HT-29 (cell line): ENCODE measurements at places on chromosomes 16 and 17.

DNA sequence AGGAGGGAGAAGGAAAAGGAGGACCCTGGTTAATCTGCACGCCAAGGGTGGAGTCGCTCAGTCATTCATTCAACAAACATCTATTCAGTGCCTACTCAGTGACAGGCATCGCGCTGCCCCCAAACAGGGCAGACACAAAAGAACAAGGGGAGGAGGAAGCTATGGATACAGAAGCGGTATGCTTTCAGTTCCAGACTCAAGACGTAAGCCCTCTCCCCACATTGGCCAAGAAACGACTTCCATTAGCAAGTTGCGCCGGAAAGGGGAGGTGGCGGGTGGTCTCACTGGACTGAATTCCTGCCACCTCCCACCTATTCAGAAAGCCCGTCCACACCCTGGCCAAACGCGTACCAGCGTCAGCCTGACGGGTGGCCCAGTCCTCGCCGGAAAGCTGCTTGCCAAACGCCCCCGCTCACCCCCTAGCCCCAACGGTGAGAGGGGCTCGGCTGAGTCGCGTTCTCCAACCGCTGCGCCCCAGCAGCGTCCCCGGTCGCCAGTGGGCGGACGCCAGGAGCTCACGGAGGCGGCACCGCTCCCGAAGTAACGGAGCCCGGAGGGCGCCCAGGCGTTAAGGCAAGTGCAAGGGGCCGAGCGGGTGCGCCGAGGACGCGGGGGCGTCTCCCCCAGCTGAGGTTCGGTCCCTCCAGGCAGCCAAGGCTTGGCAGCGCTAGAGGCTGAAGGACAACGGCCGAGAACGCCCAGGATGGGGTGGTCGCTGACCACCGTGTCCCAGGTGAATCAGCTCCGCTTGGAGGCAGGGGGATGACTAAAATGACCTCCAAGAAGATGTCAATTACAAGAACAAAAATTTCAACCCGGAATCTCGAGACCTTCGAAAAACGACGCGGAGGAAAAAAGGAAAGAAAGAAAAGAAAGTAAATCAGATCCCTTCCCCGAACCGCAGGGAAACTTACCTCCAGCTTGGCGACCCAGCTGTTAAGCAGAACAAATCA is 470.7 kb downstream of the SOX9 start:
- DNase-seq = peak; percentile 54

DNA sequence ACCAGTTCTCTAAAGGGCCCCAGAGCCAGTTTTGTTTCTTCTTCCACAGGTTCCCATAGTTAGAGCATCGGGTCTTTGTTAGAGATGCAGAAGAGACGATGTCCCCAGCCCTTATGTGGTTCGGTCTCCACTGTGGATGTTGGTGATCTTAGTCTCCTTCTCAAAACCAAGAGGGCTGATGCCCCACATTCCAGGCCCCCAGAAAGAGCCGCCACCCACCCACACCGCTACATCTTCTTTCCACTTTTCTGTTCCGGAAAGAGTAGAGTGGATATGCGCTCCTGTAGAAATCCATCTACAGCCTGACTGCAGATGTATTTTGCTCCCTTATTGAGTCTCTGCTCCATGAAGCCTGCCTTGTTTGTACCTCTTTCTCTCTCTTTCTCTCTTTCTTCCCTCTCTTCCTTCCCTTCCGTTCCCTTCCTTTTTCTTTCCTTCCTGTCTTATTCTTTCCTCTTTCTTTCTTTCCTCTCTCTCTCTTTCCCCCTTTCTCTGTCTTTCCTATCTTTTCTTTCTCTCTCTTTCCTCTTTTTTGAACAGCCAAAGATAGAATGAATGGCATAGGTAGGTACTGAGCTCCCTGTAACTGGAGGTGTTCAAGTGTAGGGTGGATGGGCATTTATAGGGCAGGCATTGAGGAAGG is 224.3 kb downstream of the SEC14L1 start:
- DNase-seq = no peak

GRCh38 chr17:41315814-41316445 is 420 bp upstream of the KRTAP17-1 start:
- DNase-seq = no peak

GRCh38 chr17:55284944-55285339 is 20.2 kb downstream of the HLF start:
- no peak for DNase-seq

GRCh38 chr16:77599793-77600415 is 122.4 kb upstream of the NUDT7 start:
- DNase-seq = peak; percentile 36

DNA sequence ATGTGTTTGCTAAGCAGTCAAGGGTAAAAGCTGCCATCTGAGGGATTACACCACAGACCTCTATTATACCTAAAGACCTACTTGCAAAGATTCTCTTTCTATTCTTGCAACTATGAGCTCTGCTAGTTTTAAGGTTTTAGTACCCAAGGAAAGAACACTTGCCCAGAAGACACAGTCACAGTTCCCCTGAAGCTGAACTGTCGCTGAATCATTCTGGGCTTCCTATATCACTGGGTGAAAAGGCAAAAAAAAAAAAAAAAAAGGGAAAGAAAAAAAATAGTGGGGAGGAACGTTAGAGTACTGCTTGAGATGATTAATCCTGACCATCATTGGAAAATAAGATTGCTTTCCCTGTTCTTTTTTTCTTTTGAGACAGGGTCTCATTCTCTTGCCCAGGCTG is 37.9 kb downstream of the LYRM1 start:
- DNase-seq = no peak

- no peak for DNase-seq
Observed at GRCh38 chr16:51542981-51543815, 392.1 kb upstream of the SALL1 start.

DNA sequence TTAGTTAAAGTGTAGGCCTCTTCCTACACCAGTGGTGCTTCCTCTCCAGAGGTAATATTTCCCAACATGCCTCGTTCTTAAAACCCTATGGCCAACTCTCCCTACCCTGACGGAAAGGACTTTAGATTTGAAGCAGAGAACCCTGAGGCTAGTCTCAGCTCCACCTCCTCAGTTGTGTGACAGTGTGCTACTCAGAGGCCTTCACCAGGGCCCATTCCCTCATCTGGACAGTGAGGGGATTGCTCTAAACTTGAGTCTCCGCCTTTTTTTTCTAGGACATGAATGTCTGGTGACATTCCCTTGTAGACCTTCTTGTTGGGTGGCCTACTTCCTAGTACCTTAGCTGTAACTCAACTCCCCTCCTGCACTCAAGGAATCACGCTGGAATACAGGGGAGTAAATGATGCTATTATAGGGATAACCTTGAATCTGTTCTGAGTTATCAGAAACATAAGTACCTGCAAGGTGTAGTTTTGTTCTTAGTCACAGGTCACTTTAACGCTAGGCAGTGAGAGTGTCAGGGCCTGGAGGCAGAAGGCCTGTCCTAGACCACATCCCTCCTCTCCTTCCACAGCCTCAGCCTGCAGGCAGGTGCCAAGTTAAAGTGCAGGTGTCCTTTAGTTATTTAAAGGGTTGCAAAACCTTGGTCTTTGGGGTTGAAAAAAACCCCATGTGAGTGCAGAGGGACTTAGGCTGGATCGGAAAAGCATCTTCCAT is 26.9 kb downstream of the LDHD start:
- no peak for DNase-seq

DNA sequence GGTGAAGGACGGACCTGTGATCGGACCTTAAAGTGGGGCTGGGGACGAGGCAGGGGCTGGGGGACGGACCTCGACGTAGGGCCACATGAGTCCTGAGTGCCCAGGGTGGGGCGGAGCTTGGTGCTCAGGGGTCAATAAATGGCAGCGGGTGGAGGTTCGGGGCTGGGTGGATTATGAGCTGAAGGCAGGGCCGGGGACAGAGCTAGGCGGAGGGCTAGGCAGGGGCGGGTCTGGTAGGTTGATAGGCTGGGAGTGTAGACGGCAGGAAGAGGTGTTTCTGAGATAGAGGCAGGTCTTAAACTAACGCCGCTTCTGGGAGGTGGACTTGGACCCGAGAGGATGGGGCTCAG is 733 bp downstream of the CHRNB1 start:
- peak; percentile 54 for DNase-seq

GRCh38 chr17:57507828-57508227 is 237.3 kb downstream of the CCDC182 start:
- no peak for DNase-seq

DNA sequence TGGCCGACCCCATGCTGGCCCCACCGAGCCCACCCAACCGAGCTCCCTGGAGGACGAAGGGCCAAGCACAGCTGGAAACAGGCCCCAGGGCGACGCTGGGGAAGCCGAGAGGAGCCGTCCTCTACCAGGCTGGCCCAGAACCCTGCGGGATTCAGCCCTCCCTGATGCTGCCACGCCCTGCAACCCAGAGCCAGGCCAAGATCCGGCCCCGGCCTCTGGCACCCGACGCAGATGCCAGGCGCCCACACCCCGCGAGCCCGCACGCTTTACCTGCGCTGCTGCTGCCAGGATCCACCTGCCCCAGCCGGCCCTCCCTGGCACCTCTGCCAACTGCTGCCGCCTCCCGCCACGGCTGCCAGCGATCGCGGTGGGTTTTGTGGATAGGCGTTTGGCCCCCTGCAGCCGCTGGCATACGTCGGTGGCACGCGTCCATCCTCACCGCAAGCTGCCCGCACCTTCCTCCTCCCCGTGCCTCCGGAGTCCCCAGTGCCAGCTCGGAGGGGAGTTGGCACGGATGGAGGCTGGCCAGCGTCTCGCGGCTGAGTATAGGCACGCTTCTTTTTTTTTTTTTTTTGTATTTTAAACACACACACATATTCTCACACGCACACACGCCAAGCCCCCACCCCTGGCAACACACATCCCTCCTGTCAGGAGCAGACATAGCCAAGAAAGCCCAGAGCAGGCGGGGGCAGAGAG is 41.3 kb upstream of the ACSF3 start:
- peak; percentile 16 for DNase-seq

GRCh38 chr17:64491994-64492393 is 4.9 kb downstream of the POLG2 start:
- DNase-seq = no peak

DNA sequence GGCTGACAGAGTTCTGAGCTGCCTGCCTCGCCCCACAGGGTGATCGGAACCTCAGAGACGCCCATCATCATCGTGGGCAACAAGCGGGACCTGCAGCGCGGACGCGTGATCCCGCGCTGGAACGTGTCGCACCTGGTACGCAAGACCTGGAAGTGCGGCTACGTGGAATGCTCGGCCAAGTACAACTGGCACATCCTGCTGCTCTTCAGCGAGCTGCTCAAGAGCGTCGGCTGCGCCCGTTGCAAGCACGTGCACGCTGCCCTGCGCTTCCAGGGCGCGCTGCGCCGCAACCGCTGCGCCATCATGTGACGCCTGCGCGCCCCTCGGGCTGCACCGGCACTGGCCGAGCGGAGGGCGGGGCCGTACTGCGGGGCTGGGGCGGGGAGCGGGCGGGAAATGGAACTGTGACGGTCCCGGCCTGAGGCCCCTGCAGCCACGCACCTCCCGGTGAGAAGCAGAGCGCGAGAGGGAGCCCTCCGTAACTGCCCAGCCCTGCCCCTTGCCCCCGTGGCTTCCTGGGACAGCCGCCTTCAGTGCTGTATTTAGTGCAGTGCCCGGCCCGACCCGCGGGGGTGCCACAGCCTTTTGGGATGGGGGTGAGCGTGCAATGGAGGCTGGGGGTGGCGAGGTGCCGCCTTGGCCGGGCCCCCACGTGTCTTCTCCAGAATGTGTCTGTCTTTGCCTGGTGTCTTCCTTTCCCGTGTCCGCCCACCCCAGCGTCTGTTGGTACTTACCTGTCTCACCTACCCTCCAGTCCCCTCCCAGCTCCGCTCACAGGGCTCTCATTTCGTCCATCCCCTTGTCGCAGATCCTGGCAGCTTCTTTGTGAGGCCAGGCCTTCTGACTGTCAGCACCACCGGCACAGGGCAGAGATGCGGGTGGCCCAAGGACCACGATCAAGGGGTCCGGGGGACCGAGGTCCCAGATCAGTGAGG is 9.8 kb downstream of the RASL10B start:
- DNase-seq = no peak

DNA sequence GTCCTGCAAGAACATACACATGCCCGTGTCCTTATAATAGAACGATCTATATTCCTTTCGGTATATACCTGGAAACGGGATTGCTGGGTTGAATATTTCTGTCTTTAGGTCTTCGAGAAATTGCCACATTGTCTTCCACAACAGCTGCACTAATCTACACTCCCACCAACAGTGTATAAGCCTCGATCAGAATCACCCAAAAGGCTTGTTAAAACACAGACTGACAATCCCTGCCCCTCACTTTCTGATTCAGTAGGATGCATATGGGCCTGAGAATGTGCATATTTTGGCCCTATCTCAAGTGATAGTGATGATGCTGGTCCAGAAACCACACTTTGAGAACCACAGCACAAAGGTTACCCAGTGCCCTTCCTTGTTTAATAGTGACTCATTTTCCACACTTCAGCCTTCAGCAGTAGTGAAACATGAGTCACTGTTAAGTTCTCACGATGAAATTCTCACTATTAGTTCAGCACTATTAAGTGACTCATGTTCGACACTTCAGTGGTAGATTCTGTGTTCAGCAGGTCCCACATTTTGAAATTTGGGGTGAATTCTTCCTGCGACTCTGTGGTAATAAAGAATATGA is 215.6 kb downstream of the GRIN2A start:
- no peak for DNase-seq

DNA sequence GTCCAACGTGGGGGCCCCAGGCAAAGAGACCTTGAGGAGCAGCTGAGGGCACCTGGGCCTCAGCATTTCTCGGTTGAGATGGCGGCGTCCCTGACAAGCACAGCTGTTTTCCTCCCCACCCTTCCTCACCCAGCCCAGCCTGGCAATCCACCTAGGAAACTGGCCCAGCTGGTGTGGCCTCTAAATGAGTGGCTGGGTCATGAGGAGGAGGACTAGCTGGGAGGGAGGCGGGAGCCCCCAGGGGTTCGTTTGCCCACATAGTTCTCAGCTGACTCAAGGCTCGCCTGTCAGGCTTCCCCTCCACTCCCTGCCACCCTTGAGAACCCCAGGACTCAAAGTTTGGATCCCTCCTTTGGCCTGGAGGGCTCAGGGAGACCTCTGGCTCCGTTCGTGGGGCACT is 5.9 kb downstream of the RNF222 start:
- DNase-seq = no peak

- no peak for DNase-seq
Observed at GRCh38 chr17:10172241-10172741, 26.1 kb downstream of the GAS7 start.

GRCh38 chr17:78381601-78382232 is 3.3 kb downstream of the PGS1 start:
- DNase-seq = no peak

- no peak for DNase-seq
Observed at GRCh38 chr17:81557276-81558114, 5.3 kb upstream of the FAAP100 start.

GRCh38 chr16:69138608-69139007 is 6.2 kb downstream of the UTP4 start:
- DNase-seq = no peak

GRCh38 chr16:14324581-14324980 is 253.5 kb downstream of the MRTFB start:
- DNase-seq = no peak

GRCh38 chr16:27721531-27722181 is 171.7 kb downstream of the KATNIP start:
- no peak for DNase-seq

GRCh38 chr17:45108595-45109521 is 23.5 kb downstream of the PLCD3 start:
- no peak for DNase-seq

- DNase-seq = no peak
Observed at GRCh38 chr17:44367231-44367979, 3.8 kb upstream of the FAM171A2 start.
